ENCODE measurements at places on chromosomes 12 and 14.

DNA sequence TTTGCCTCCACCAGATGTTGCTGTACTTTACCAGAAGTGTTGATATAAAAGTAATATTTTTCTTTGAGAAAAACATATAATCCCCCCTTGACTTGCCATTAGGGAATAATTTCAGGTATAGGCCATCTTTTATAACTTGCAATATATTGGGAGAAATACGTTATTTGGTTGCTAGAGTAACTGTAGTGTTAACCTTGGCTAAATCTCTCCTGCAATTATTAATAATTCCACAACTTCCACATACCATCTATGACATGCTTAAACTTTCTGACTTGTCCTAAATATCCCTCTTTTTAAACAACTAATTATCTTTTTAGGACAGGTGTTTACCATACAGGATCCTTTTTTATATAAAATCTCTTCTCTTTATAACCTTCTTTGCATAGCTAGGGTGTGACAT lies 1048.2 kb downstream of the SLC16A7 start:
- no peak for DNase-seq

GRCh38 chr12:118237908-118238307 lies 102.0 kb downstream of the PEBP1 start:
- DNase-seq, result no peak

- no peak for DNase-seq
These were observed 48.7 kb upstream of the ATF1 start for GRCh38 chr12:50715174-50715573.

DNA sequence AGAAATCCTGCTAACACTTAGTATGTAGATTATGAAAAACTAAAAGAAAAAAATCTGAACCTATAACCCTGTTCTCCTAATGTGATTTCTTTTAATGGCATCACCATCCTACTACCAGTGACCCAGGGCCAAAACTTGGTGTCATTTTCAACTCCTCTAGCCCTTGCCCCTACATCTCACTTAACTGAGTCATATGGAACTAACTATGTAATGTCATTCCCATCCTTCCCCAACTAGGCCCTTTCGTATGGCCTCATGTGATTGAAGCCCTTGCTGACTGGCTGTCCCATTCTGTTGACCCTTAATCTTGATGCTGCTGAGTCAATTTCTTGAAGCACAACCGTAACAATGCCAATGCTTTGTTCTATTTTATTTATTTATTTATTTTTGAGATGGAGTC lies 7.6 kb downstream of the DMAC2L start:
- no peak for DNase-seq

GRCh38 chr14:68476212-68477109 lies 316.4 kb downstream of the ZFP36L1 start:
- DNase-seq, result no peak

DNA sequence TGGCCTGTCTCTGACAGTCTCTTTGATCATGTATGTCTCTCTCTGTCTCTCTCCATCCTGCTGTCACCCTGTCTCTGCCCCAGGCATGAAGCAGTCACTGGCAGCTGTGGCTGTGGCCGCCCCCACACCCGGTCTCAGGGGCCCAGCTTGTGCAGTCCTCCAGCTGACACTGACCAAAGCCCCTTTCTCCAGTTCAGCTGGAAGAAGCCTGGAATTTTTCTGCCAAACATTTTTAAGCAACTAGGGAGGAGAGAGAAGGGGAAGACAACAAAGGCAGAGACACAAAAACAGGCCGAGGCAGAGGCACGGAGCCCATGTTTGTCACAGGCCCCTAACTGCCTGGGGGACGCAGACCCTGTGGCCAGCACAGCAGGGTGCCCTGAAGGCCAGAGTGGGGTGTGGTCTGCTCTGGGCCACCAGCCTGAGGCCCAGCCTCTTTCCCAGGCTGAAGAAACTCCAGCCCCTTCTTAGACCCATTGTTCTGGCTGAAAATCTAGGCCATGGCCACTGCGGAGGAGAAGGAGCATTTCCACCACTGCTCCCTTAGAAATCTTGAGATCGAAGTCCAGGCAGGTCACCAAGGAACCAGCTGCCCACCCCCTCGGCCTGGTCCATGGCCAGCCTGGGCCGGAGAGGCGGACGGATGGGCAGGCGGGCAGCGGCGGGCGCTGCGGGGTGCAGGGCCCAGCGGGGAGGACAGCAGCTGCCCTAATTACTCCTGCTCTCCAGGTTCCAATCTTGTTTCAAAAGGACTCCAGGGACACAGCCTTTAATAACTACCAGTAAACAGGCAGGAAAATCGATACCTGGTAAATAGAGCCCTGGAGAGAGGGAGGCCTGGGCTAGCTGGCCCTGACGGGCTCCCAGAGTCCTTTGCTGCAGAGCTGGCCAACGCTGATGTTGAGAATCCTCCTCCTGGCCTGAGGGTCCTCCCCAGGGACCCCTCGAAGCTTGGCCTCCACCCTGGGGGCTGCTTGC lies 14.9 kb downstream of the DTX1 start:
- DNase-seq, result no peak

GRCh38 chr12:108561852-108562347 lies 496 bp upstream of the ISCU start:
- DNase-seq, result no peak
